ENCODE measurements at places on chromosomes 16 and 17.
A peak's percentile ranks its signal among the peaks of the same experiment; 100 is the strongest.

GRCh38 chr17:57174591-57174990 lies 81.7 kb upstream of the MSI2 start:
- no peak for DNase-seq

- DNase-seq: peak; percentile 28
Measured at GRCh38 chr16:72847187-72848027, 200.5 kb downstream of the ZFHX3 start.

GRCh38 chr17:17052462-17053221 lies 10.4 kb downstream of the MPRIP start:
- no peak for DNase-seq

DNA sequence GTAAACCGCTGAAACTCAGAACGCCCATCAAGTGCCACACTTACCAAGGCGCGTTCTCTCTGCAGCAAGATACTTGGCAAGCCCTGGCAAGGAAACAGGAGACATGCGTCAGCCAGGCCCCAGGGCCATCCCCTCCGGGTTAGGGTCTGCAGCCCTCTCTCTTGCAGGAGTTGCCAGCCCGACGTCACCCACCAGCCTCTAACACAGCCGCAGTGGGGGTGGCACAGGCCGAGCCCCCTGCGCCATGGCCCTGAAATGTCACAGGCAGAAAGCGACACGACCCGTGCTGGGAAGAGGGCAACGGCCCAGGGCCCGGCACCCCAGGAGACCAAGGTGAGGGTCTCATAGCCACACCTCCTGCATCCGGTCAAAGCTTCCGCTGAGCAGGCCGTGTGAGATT lies 21.9 kb downstream of the ELAC2 start:
- no peak for DNase-seq

GRCh38 chr16:83989300-83989699 lies 21.3 kb downstream of the NECAB2 start:
- peak; percentile 40 for DNase-seq

- no peak for DNase-seq
Measured at GRCh38 chr16:48534601-48535340, 75.2 kb downstream of the N4BP1 start.

- no peak for DNase-seq
Measured at GRCh38 chr17:4066210-4066609, 76.6 kb downstream of the ZZEF1 start.

- DNase-seq: no peak
Measured at GRCh38 chr17:5555254-5555653, 29.1 kb downstream of the NLRP1 start.
